ENCODE measurements at places on chromosomes 7 and 10. TPM values are rescaled to one million over a fixed set of nuclear protein-coding genes. Genes with fewer than 3 reads are reported as not detected.

DNA sequence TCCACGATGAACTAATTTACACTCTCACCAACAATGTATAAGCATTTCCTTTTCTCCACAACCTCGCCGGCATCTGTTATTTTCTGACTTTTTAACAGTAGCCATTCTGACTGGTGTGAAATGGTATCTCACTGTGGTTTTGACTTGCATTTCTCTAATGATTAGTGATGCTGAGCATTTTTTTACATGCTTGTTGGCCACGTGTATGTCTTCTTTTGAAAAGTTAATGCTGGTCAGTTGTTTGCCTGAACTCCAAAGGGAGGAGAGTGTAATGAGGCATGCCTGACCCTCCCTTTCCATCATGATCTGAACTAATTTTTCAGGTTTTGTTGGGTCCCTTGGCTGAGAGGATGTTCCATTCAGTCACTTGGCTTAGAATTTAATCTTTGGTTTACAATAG, 50.7 kb upstream of the SVIL start:
- DNase-seq: no peak

GRCh38 chr7:105621617-105622016, 40.3 kb upstream of the EFCAB10 start:
- no peak for DNase-seq

GRCh38 chr7:120864141-120864900, 6.4 kb upstream of the TSPAN12 start:
- no peak for DNase-seq

- no peak for DNase-seq
Observed at GRCh38 chr10:131909929-131910328, 9.1 kb downstream of the PPP2R2D start.

GRCh38 chr7:2163600-2164555, 68.9 kb downstream of the MAD1L1 start:
- no peak for DNase-seq

Gene CEP41
- polyA plus RNA-seq: 22.6 TPM

Gene SLC26A5
- polyA plus RNA-seq: 0.19 TPM

Gene STARD3NL
- polyA plus RNA-seq: 60.5 TPM

Gene AOC1
- polyA plus RNA-seq: 31.2 TPM

Gene UTF1
- polyA plus RNA-seq: not detected

Gene STEAP4
- 0.19 TPM for polyA plus RNA-seq

Gene MLXIPL
- polyA plus RNA-seq: 4.4 TPM
